Thymus (tissue), 14 donors: ENCODE measurements at places on chromosomes 2 and 18.

GRCh38 chr2:189363559-189363958, 77.7 kb upstream of the WDR75 start:
- no peak for DNase-seq

DNA sequence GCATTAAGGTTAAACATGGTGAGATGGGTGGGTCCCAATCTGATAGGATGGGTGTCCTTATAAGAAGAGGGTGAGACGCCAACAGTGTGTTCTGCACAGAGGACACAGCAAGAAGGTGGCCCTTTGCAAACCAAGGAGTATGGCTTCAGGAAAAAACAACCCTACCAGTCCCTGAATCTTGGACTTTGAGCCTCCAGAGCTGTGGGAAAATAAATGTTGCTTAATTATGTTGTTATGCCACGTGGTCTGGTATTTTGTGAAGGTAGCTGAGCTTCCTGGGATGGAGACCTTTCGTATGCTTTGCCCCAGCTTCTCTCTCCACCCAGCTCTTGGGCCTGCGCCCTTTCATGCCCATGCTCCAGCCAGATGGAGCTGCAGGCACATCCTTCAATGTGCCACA, 114.2 kb upstream of the EPC2 start:
- DNase-seq, result no peak

DNA sequence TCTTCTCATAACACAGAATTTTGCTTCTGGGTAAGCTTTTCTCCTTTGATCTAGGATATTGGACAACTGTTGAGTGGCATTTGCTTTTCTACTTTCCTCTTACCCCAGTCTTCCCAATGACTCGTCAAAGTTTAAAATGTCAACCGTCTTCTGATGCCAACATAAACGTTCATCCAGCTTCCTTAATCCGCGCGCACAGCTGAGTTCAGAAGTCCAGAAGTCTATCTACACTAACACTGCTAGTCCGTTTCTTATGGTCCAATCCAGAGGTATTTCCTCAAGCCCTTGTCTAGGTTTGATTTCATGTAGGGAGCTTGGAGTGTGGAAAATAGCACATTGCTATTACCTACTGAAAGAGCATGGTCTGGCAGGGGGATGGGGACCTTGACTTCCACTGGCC, 48.7 kb downstream of the MFSD6 start:
- no peak for DNase-seq

GRCh38 chr2:101795033-101795432, 97.5 kb downstream of the MAP4K4 start:
- no peak for DNase-seq

- DNase-seq, result no peak
Measured at GRCh38 chr2:200378652-200379290, 72.3 kb downstream of the SPATS2L start.

DNA sequence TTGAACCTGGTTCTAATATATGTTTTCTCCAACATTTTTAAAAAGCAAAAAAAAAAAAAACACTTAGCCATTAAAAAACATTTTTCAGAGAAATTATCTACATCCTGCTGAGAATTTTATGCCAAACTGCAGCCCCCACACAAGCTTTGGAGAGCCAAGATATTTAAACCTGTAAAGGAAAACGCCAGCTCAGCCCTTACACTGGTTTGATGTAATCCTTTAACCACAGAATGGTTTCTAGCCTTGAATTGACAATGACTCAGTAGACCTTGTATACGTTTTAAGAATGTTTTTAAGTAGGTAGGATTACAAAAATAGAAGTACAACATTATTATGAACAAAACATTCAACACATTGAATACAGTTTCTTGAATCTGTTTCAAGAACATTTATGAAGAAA, 113.6 kb downstream of the BABAM2 start:
- no peak for DNase-seq

DNA sequence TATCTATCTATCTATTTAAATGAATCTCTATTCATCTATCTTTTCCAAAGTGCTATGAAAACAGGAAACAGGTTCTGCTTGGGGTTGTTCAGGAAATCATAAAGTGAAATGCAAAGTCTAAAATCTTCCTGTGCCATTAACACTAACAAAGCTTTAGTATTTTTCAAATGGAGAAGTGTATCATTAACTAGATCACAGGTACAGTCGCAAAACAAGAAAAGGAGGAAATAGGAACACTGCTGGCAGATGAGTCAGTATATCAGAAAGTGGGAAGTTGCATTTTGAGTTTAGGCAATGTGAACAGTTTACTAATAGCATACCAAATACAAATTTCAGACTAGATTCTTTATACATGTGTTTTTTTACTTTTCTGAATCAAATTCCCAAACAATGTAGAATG, 888.5 kb upstream of the FSHR start:
- DNase-seq, result no peak

DNA sequence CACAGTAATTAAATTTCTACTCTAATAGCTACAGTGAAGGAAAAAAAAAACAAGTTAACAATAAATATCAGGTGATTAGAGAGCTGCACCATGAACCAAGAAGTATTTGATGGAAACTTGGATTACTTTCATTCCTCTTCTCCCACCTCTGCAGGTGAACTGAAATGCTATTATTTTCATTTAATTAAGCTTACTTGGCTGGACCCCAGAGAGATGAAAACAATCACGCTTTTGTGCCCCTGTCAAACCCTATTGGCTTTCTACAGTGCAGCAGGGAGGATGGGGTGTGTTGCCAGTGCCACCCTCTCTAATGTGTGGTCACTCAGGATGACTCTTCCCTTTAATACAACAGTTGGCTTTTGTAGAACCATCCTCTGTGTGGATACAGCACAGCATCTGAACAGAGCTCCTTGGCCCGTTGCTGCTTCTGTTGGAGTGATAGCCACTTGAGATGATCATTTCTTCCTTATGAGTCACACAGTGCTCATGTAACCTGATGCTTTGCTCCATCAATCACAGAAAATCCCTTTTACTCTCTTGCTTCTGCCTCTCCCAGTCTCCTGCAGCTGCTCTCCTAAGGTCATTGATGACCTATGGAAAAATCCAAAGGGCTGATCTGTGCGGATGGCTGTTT, 5.5 kb upstream of the ARL4C start:
- no peak for DNase-seq

GRCh38 chr18:8766559-8767293, 61.4 kb downstream of the MTCL1 start:
- no peak for DNase-seq

DNA sequence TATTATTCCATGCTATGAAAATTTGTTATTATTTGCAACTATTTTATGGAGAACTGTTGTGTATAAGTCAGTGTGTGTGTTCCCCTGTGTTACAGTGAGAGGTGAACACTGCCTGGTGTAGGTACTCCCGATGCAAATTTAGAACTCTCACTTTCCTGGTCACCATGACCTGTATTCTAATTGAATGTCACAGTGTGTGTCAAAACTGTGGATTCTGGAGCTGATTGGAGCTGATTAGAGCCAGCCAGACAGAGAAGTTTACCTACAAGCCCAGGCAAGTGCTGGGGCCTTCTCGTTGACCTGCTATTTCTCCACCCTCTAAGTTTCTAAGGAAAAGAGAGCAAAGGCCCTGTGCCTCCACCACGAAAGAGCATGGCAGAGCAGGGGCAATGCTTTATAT, 216.0 kb downstream of the NYAP2 start:
- DNase-seq, result no peak

DNA sequence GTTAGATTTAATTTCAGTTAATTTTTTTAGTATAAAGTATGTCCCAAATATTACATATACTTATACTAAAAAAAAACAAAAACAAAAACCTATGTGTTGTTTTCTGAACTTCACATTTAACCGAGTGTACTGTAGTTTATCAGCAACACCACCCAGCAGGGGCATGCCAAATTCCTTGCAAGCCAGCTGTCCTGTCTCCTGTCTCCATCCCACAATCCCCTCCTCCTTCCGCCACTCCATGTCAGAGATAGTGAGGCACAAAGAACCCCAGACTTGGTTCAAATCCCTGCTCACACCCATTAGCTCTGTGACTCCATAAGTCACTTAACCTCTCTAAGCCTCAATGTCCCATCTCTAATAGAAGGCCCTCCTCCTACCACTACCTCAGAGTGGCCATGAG, 9.4 kb downstream of the CHST10 start:
- DNase-seq, result no peak

GRCh38 chr2:161965994-161966393, 108.0 kb downstream of the DPP4 start:
- DNase-seq, result no peak

DNA sequence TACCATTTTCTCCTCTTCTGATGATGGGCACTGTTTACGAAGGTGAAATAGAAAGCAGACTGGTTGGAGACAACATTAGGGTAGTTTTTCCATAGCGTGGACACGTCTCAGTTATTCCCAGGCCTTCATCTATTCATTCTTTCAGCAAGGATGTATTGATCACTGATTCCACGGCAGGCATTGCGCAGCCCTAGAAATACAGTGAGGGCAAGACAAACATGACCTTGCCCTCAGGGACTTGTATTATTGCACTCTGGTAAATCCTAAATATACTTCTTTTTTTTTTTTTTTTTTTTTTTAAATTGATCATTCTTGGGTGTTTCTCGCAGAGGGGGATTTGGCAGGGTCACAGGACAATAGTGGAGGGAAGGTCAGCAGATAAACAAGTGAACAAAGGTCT, 167.3 kb upstream of the SPRED2 start:
- no peak for DNase-seq

DNA sequence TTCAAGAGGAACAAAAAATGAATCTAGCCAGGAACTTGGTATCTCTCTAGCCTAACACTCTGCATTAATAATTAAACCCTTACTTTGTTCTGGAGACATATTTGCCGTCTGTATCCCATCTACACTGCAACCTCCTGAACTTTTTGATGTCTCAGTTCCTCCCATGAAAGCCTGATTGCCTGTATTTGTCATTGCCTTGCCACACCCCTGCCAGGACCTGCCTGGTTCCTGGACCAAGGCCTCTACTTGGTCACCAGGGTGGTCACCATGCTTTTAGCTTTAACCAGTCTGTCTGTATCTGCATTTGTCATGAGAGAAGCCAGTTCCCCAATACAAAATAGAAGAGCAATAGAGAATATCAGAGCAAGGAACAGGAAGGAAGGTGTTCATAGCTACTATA, 58.8 kb upstream of the NOL4 start:
- DNase-seq, result no peak

DNA sequence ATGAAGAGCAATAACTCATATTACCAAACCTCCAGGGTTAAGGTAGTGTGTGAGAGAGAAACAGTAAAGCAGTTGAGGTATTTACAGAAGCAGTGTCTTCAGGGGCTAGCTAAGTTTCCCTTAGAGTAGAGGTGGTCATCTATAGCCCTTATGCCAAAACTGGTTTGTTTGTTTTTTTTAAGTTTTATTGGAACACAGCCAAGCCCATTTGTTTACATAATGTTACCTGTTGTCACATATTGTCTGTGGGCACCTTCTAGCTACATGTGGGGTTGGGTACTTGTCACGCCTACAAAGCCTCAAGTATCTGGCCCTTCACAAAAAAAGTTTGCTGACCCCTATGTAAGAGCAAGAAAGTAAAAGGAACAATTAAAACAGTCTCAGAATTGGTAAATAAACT, 39.4 kb downstream of the ACTR2 start:
- no peak for DNase-seq
